CD4-positive, alpha-beta memory T cell (primary cell): ENCODE measurements at places on chromosomes 12 and 14. TPM values are rescaled to one million over a fixed set of nuclear protein-coding genes. Genes with fewer than 3 reads are reported as not detected.

- H3K4me3 ChIP-seq: peak overlapping the region; percentile 84
- no peak for DNase-seq
- peaks cover 77% of the 10 kb centered on the region for H3K4me1 ChIP-seq
Observed at GRCh38 chr12:110581931-110582275, 1.2 kb downstream of the PPTC7 start.

GRCh38 chr12:77615332-77615731 is 215.4 kb upstream of the NAV3 start:
- H3K27me3 ChIP-seq: no peaks in the 10 kb centered on the region
- no peaks in the 10 kb centered on the region for H3K4me1 ChIP-seq
- no peak overlapping the region for H3K4me3 ChIP-seq
- no peaks in the 10 kb centered on the region for H3K36me3 ChIP-seq
- DNase-seq: no peak

DNA sequence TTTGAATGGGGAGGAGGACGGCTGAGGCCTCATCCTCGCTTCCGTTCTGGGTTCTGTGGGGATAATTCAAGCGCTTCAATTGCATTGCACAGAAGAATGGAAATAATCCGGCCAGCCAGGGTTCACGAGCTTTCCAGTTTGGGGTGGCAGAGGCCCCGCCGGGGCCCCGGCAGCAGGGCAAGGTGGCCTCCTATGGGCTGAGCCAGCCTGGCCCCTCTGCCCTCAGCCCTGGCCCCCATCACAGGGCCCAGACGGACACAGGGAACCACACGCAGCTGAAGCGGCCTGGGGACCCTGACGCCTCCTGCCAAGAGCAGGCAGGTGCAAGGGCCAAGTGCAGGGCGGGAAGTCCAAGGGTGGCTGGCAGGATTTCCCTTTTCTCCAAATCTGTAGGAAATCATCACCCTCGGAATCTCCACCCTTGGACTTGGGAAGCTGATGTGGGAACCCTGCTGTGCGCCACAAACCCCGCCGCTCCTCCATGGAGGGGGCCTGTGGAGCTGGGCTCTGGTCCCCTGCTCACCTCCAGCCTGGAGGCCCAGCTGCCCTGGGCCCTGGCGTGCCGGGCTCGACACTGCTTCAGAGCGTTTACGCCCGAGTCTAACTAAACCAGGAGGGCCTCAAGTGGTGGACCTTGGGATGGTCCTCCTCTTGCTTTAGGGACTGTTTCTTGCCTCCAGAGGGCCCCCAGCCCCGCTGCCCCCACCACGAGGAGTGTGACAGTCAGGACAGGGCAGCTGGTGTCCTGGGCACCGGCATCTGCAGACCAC is 78.4 kb downstream of the MOK start:
- H3K4me3 ChIP-seq: no peak overlapping the region
- no peak for DNase-seq
- no peaks in the 10 kb centered on the region for H3K27me3 ChIP-seq
- H3K27ac ChIP-seq: no peak overlapping the region
- no peaks in the 10 kb centered on the region for H3K4me1 ChIP-seq

GRCh38 chr12:14157088-14157747 is 175.8 kb upstream of the GRIN2B start:
- no peak overlapping the region for H3K4me3 ChIP-seq
- no peaks in the 10 kb centered on the region for H3K4me1 ChIP-seq
- no peak overlapping the region for H3K27ac ChIP-seq
- no peaks in the 10 kb centered on the region for H3K27me3 ChIP-seq
- no peaks in the 10 kb centered on the region for H3K36me3 ChIP-seq
- no peak for DNase-seq

DNA sequence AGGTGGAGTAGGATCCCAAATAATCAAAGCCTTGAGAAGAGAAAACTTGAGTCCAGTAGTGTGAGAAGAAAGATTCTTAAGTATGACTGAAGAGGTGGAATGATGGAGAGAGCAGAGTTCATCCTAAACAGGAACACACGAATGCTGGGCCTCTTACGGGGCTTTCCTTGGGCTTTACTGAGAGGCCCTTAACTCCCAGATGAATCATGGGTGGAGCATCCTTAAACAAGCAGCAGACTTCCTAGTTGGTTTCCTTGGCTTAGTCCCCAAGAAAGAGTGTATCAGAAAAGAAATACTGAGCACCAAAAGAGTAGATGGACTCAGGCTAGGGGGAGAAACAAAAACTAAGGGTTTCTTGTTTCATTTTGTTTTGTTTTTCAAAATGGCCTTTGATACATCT is 132.5 kb downstream of the GPR135 start:
- H3K4me3 ChIP-seq: no peak overlapping the region
- DNase-seq: no peak
- no peak overlapping the region for H3K27ac ChIP-seq
- H3K36me3 ChIP-seq: peaks cover 4% of the 10 kb centered on the region
- no peaks in the 10 kb centered on the region for H3K27me3 ChIP-seq

PRR4 gene
- total RNA-seq: 0.87 TPM

DNAI7 gene
- total RNA-seq: 0.15 TPM

CARMIL3 gene
- 0.15 TPM for total RNA-seq

CACNA2D4 gene
- 19.2 TPM for total RNA-seq
